ENCODE measurements at places on chromosomes 6 and 20.

DNA sequence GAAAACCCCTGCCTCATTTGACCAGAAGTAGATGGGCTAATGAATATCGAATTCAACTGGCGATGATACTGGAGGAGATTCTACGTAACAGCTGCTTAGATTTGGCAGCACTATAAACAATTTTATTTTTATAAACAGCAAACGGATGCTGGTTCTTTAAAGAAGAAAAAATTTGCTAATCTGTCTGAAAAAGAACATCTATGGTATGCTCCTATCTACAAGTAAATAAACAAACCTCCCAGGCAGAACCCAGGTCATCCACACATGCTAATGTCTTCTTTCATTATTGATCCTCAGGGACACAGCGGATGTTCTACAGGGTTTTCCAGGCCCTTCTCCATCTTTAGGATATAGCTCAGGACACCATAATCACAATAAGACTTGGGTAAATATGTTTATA lies 291.3 kb downstream of the ALDH8A1 start:
- no peak for DNase-seq

GRCh38 chr6:290111-290922 lies 2.0 kb upstream of the DUSP22 start:
- DNase-seq = no peak

- DNase-seq = no peak
Observed at GRCh38 chr6:42152024-42152423, 9.6 kb upstream of the C6orf132 start.

- no peak for DNase-seq
Observed at GRCh38 chr6:167962711-167963110, 34.8 kb upstream of the KIF25 start.

DNA sequence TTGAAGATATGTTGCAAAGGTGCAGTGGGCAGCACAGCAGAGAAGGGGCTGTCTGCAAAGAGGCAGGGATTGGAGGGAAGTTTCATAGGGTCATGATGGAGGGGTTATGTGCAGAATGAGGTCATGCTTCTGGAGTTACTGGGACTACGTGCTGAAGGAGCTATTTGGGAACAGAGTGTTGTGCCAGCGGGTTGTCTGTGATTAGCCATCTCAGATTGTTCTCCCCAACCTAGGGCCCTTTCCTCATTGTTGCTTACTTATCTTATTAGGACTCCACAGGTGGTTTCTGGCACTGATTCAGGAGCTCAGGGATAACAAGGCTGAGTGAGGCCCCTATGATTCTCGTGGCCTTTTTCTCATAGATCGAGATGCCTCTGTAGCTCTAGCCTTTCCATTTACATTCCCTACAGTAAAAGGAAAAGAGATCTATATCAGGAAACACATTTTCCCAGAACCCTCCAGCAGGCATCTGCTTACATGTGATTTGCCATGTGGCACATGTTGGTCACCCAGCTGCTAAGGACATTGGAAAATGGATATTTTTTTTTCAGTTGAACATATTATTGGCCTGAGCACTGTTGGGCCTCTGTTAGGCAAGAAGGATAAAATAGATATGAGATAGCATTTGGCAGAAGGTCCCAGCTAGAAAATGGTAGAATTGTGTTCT lies 429.6 kb upstream of the PLCB4 start:
- DNase-seq = no peak
